ENCODE measurements at places on chromosomes 1 and 21. TPM values are rescaled to one million over a fixed set of nuclear protein-coding genes. Genes with fewer than 3 reads are reported as not detected.

The GUCA2B gene
- not detected for polyA plus RNA-seq

The SPRR3 gene
- polyA plus RNA-seq: not detected

GRCh38 chr1:186292875-186293274 lies 82.2 kb downstream of the TPR start:
- DNase-seq: no peak

DNA sequence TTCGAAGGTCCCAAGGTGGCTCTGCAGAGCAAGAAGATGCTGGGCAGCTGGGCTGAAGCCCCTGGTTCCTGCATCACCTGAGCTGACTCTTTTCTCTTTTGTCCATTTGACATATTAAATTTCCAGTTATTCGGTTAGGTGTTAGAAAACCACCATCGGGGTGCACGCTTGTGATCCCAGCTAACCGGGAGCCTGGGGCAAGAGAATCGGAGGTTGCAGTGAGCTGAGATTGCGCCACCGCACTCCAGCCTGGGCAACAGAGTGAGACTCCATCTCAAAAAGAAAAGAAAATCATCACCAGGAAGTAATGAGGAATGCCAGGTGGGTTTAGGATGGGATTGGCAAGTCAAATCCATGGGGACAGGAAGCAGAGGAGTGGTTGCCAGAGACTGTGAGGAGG lies 76.3 kb upstream of the ZC3H12A start:
- DNase-seq: no peak

DNA sequence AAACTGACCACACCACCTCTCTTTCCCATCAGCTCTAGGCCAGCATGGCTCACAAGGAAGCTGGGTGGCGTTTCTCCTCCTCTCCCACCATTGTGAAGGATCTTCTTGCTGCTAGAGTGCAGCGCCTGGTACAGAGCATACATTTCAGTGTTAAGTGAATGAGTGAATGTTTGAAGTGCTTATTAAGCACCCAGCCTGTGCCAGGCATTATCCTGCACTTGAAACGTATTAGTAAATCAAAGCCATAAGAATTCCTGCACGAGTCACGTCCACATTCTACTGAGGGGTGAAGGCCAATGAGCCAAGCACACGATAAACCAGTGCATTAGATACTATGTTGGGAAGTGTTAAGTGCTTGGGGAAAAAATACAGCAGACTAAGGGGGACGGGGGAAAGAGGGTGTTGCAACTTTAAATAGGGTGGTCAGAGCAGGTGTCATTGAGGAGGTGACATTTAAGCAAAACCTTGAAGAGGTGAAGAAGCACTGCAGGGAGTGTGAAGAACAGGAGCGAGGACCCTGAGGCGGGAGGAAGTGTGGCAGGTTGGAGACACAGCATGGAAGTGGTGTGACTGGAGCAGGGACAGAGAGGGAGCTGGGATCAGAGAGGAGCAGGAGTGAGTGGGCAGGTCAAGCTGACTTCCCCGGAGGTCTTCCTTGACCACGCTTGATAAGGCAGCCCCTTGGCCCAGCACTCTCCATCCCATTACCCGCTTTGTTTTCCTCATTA lies 48.5 kb upstream of the LRRN2 start:
- DNase-seq: no peak

- DNase-seq: no peak
Measured at GRCh38 chr1:60911966-60912697, 170.2 kb upstream of the NFIA start.

GRCh38 chr1:156707417-156708217 lies 2.2 kb upstream of the CRABP2 start:
- no peak for DNase-seq

GRCh38 chr1:21604208-21604957 lies 64.8 kb downstream of the RAP1GAP start:
- DNase-seq: no peak
